ENCODE measurements at places on chromosomes 12 and 14.

DNA sequence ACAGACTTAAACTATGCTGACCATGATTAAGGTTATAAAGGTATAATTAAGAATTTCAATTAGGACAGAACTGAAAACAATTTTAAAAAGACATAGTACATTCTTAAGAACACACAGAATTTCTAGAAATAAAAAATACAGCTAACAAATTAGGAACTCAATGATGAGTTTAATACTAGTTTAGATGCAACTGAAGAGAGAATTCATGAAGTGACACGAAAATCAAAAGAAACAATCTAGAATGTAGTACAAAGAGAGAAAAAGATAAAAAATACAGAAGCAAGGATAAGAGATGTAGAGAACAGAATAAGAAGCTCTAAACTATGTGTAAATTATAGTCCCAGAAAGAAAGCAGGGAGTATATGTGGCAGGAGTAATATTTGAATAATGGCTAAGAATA is 187.8 kb upstream of the KRR1 start:
- no peak for DNase-seq

GRCh38 chr12:41479426-41479825 is 291.3 kb downstream of the PDZRN4 start:
- no peak for DNase-seq

DNA sequence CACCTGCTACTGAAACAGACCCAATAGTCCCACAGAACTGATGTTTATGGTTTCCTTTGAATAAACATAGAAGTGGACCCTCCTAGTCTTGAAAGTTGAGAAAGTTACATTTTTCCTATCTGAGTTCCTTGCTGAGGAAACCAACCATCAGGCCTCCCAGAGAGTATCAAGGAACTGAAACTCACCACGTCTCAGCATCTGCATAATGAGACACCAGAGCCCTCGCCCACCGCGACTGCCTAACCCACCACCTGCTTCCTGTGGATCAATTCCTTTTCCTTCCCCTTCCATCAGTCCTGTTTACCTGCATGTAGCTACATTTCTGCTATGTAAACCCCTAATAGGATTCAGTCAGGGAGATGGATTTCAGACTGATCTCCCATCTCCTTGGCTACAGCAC is 443.2 kb upstream of the TMEM132C start:
- no peak for DNase-seq

- DNase-seq, result no peak
These were observed 41.2 kb downstream of the NKX2-1 start for GRCh38 chr14:36478782-36479181.

DNA sequence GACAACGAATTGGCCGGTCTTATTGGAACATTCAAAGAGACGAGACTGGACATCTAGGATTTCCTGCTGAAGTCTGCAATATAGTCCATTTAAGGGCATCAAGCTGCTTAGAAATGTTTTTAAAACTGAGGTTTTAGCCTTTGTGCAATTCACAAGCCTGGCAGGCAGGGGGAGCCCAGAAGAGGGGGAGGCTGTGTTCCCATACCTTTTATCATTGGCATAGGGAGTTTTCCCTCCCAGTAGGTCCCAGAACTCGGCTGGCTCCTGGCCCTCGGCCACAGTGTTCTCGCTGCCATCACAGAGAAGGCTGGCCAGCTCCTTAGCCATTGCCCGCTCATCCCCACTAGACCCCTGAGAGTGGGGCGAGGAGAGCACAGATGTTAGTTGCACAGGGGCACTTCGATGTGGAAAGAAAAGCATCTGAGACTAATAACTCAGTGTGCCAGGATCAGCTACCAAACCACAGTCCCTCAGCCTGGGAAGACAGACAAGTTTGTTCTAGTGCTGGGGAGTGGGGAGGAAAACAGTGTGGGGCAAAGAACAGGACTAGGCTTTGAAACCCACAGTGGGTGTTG is 15.1 kb downstream of the AVIL start:
- DNase-seq, result peak; percentile 60

- DNase-seq, result no peak
These were observed 105.1 kb downstream of the ARF6 start for GRCh38 chr14:49997991-49998390.

- DNase-seq, result no peak
These were observed 7.8 kb downstream of the RNASE1 start for GRCh38 chr14:20794644-20795369.

- DNase-seq, result no peak
These were observed 5.5 kb upstream of the TMEM132D start for GRCh38 chr12:129909051-129910020.

DNA sequence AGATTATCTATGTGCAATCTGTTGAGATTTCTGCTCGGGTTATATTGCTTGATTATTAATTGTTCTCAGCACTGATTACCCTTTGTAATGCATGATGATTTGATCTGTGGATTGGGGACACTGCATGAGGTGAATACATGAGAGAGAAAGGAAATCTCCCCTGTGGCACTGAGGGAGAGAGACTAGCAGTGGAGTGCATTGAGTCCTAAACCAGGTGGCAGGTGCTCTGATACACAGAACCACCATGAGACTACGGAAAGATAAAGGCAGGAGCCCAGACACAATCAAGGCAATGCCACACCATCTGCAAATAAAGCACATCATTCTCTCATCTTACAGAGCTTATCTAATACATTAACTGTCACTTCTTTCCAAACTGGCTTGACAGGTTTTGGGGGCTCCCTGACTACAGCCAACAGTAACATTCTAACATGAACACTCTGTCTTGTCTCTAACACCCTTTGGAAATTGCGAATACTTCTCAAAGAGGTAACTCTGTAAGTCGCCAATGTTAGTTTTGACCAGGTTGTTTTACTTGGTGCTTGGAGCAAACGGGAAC is 37.6 kb upstream of the TSPAN8 start:
- no peak for DNase-seq

GRCh38 chr14:64838656-64839055 is 41.1 kb downstream of the SPTB start:
- no peak for DNase-seq

GRCh38 chr12:20044846-20045245 is 323.5 kb upstream of the PDE3A start:
- DNase-seq, result no peak

- DNase-seq, result no peak
These were observed 95.0 kb downstream of the SYT1 start for GRCh38 chr12:78959556-78959955.

GRCh38 chr14:61121355-61121787 is 140.3 kb downstream of the SLC38A6 start:
- DNase-seq, result no peak

DNA sequence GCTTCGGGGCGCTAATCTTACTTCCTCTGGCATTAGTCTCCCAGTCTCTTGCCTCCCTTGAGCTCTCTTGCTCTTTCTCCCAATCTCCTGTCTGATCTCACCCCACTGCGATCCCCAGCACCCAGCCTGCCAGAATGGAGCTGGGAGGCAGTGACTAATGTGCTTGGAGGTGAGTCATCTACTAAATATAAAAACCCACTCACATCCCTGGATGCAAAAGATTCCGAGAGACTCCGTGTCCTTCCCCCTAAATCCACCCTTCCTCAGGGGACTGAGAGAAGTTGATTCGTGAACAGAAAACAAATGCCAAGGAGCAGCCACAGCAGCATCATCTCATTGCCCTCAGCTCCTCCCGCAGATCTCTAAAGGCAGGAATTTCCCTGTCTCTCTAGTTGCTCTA is 45.7 kb upstream of the KCNA5 start:
- no peak for DNase-seq

DNA sequence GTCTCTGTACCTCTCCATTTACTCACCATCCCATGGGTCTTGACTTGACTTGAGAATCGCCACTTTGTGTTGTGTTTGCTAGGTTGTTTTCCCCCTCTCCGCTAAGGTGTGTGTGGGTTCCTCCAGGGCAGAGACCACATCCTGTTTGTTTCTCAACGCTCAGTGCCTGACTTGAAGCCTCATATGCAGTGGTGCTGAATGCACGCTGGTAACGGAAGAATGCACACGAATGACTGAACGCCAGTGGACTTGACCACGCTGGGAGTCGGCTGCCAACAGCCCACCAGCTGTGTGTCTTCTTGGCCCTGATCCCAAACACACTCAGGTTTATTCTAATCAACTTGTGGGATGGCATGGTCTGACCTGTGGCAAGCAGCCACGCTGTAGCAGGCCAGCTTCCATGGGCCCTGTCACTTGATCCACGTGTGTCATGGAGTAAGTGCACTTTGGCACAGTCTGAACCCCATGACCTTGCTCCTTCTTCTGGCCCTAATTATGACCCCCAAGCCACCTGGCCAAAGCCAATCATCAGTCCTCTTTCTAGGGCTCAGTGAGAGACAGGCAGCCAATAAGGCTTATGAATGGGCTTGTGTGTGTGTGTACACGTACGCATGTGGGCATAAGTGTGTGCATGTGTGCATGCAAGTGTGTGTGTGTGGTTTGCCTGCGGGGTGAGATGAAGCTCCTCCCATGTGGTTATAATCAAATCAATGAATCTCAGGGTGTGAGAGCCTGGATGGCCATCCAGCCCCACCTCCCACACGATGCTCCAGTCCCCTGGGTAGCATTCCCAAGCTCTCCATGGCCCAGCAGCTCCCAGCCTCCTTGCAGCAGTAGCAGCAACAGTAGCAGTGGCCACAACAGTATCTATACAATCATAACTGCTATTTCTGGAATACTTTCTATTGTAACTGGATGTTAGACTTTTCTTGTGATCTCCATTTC is 6.4 kb upstream of the TC2N start:
- DNase-seq, result no peak

DNA sequence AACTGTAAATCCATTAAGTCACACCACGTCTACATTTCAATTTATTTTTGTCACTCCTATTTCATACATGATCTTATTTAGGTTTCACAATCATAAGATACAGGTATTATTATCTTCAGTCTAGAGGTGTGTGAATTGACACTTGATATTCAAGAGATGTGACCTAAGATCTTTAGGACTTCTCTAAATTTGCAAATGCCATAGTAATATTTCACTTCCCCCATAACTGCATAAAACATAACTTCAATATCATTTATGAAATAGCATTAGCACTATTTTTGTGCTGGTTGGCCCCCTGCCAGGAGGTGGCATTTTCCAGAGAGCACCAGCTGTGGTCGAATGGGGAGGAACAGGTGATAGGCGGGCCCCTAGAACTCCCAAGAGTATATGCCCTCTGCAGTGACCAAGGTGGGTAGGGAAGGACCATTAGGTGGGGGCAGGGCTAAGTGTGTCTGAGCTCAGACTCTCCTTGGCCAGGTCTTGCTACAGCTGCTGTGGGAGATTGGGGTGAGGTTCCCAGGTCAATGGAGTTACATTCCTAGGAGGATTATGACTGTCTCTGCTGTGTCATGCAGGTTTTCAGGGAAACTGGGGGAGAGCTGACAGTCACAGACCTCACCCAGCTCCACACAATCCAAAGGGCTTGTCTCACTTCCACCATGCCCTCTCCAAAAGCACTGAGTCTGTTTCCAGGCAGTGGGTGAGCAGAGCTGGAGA is 49.2 kb upstream of the ERGIC2 start:
- DNase-seq, result no peak

DNA sequence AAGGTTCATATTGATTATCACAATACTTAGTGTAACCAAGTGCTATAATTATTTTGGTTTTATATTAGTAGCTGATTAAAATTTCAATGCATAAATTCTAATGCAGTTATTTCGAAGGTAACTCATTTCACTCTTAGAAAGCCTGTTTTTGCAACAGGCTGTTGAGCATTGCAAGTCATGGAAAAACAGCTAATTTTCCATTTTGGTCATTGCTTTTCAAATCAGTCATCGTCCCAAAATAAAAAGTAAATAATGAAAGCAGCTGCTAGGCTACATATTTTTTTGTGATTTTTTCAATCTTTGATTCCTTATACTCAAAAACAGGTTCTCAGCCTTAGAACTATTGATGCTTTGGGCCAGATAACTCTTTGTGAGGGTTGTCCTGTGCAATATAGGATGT is 22.9 kb downstream of the VEZT start:
- DNase-seq, result no peak

- DNase-seq, result no peak
These were observed 301.9 kb downstream of the CCER1 start for GRCh38 chr12:90653040-90653439.

GRCh38 chr12:104204690-104205480 is 10.7 kb upstream of the TXNRD1 start:
- DNase-seq, result no peak

DNA sequence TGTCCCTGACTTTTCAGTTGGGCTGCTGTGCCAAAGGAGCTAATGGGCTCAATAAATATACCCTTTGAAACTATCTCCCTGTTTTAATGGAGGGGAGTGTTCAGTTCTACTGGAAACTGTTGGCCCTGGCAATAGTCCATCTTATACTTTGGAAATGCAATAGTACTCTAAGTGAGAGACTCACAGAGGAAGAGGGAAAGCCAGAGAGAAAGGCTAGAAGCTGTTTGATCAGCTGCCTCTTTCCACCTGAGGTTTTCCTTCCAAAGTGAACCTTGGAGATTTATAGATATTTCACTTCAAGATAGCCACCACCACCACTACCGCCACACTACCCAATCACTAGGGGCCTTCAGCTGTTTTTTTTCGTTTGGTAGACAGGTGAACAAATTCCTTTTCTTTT is 93.6 kb upstream of the CCDC91 start:
- no peak for DNase-seq

DNA sequence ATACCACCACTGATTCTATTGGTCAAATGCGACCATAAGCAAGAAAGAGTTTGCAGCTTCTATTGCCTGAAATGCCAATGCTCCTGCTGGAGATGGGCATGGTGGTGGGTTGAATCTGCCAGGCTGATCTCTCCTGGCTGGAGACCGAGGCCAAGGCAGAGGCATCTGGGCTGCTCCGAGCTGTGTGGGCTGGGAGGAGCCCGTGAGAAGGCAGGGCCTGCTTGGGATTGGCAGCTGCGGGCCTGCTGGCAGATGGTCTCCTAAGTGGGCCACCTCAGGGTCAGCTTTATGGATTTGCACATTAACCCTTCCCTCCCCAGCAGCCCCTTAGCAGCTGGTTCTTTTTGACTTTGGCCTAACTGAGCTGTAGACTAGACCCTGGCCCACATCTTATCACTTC is 25.4 kb downstream of the SRRM4 start:
- DNase-seq, result no peak

DNA sequence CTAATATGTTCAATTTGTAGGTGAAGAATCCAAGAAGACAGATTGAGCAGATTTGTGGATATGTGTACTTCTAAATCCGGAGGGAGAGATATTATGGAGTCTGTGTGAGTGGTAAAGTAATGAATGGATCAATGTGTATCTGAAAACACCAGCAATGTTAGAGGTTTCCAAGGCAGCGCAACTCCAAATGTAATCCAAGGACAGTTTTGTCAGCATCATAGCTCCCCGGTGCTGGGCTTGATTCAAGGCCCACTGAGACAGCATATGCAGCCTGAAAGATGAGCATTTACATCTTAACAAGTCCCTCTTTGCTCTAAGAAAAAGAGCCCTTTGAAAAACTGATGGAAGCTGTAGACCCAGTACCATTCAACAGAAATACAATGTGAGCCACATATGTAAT is 38.3 kb upstream of the FRMD6 start:
- no peak for DNase-seq

- no peak for DNase-seq
These were observed 675 bp upstream of the SCARB1 start for GRCh38 chr12:124864326-124864752.

- DNase-seq, result peak; percentile 84
These were observed 1.8 kb downstream of the ZDHHC22 start for GRCh38 chr14:77139540-77140358.

Measured in endothelial cell (in vitro differentiated cells).